ENCODE measurements at places on chromosomes 2 and 18.

- DNase-seq: no peak
These were observed 149.5 kb upstream of the ZFP36L2 start for GRCh38 chr2:43375746-43376522.

DNA sequence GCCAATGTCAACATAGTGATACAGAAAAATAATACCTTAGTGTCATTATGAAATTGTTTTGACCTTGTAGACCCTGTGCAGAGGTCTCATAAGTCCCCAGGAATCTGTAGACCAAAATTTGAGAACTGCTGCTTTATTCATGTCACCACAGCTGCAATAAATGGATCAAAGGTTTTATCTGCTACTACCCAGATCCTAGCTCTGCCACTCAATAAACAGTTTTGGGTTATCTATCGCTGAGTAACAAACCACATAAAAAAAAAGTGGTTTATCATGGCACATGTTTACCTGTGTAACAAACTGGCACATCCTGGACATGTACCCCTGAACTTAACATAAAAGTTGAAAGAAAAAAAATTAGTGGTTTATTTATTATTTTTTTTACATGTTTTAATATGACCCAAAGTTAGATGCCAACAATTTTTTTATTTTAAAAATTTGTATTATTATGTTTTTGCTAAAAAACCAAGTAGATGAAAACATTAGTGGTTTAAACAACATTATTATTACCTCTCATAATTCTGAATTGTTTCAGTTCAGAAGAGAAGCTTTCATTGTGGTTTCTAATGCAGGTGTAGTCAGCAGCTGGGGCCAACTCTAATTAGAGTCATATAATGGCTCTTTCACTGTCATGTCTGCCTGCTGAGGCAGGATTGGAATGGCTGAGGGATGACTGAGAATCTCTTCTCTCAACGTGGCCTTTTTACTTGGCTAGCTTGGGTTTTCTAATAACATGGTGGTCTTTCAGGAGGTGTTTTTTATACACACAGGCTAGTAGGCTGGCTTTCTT, 103.3 kb upstream of the SLC38A11 start:
- peak; percentile 97 for DNase-seq

DNA sequence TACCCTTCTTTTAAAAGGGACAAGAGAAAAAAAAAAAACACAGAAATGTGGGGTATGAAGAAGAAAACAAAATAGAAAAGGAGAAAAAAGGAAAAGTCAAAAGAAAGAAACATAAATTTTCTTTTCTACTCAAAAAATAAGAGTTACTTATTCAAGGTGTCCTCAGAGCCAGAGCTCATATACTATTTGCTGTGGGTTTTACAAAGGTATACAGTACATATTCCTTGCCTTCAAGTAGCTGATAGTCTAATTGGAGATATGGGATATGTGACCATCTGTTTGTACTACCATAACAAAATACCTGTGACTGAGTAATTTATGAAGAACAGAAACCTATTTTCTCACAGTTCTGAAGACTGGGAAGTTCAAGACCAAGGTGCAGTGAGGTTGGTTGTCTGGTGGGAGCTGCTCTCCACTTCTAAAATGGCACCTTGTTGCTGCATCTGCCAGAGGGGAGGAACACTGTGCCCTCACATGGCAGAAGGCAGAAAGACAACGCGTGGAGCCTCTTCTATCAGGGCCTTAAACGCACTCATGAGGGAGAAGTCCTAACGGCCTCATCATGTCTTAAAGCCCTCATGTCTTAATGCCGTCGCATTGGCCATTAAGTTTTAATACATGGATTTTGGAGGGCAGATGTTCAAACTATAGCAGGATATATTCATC, 33.9 kb downstream of the NBAS start:
- no peak for DNase-seq

- no peak for DNase-seq
These were observed 450.1 kb downstream of the METTL4 start for GRCh38 chr18:2121224-2121623.

GRCh38 chr2:151916632-151917031, 88.4 kb upstream of the ARL5A start:
- no peak for DNase-seq

Measured in Jurkat, Clone E6-1 (cell line).